ENCODE measurements at places on chromosomes 3 and 15. TPM values are rescaled to one million over a fixed set of nuclear protein-coding genes. Genes with fewer than 3 reads are reported as not detected.
A peak's percentile ranks its signal among the peaks of the same experiment; 100 is the strongest.

DNA sequence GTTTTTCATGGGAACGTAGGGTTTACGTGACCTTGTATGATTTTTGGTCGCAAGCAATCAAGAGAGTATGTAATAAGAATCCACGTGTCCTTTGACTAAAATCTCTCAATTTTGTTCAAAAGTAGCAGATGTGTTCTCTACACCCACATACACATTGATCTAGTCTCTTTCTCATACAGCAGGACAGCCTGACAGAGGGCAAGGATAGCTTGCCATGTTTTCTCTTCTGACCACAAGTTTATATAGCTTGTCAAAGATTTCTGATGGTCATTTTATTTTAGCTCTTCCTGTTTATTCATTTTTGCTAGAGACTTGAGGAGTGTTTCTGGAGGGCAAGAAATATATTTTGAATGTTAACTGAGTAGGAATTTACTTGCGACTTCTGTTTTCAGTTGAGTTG lies 570.2 kb upstream of the ALCAM start:
- no peak for ATAC-seq

GRCh38 chr3:126755866-126756265 lies 51.8 kb downstream of the CHCHD6 start:
- no peak for ATAC-seq

Gene SEMA3G
- total RNA-seq: 2.7 TPM

Gene WNT7A
- 0.16 TPM for total RNA-seq

- ATAC-seq: no peak
Measured at GRCh38 chr3:9110316-9110715, 139.1 kb downstream of the SRGAP3 start.

Gene CTDSPL2
- 22.8 TPM for total RNA-seq

DNA sequence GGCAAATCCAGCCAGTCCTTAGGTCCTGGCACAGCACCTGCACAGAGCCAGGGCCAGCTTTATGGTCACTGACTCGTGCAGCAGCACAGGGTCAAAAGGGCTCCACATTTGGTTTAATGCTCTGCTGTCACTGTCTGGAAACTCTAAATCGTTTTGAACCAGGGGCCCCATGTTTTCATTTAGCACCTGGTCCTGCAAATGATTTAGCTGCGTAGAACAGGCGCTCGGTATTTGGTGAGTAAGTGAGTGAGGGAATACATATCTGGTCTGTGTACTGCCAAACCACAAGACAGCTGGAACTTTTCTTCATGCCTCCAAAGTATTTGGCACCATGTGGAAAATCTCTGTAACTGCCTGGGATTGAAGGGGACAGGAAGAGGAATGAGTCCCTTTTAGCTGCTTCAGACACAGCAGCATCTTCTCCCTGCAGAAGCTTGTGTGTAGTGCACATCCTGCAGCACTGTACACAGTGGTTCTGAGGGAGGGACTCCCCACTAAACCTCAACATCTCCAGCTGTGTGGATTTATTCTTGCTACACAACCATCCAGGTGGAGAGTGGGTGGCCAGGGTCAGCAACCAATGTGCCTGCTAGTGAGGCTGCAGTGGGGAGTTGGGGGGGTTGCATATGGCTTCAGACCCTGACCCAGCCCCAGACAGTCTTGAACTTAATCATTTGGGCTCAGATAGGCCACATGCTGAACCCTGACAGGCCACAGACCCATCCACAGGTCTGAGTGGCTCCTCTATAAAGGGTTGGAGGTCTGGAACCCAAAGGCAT lies 1.1 kb downstream of the SH2D7 start:
- no peak for ATAC-seq

Gene HRH1
- 4.2 TPM for total RNA-seq

Gene TTC21A
- 2.3 TPM for total RNA-seq

DNA sequence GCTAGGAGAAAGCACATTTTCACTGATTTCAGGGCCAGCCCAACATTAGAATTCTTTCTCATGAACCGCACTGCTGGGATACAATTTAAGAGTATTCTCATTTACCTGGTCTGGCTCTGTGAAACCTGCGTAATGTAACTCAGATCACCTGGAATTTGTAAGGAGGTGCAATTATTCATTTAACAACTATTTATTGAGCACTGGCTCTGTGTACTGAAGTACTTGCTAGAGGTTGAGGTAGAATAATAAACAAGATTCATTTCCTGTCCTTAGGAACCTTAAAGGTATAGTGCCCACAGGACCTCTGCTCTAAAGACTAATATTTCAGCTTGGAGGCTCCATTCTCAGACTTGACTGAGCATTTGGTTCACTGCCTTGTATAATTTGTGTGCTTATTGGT lies 242.2 kb upstream of the ZPLD1 start:
- ATAC-seq: no peak

GRCh38 chr3:57079474-57079831 lies 19.0 kb downstream of the SPATA12 start:
- peak; percentile 51 for ATAC-seq

Gene LMAN1L
- not detected for total RNA-seq

DNA sequence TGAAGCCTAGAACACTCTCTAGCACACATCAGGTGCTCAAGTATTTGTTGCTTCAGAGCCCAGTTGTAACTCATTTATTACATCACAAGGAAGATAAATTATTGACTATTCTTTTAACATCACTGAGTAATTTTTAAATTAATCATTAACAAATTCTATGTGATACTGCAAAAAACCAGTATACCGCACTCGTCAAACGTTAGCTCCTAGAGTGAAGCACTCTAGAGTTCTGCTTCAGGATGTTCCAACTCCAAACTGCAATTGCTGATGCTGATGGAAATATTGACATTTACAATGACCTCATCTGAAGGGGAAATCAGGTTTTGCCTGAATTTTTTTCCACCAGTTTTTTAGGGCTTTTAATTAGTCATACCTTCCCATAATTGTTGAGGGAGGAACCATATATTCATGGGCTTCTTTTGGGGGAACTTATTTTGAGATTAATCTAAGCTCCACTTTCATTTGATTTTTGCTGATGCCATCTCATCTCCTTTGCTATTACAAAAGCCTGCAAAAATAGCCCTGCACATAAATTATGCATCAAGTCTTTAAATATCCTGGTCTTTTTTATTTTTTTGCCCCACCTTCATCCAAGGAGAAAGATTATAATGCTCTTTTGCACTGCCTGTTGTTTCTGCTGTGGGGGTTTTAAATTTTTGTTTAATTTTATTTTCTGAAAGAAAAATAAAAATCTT lies 123.0 kb upstream of the STAC start:
- no peak for ATAC-seq

- ATAC-seq: no peak
Measured at GRCh38 chr3:15623535-15624440, 22.2 kb downstream of the BTD start.

- no peak for ATAC-seq
Measured at GRCh38 chr3:35665390-35666055, 26.2 kb downstream of the ARPP21 start.

- ATAC-seq: no peak
Measured at GRCh38 chr3:11134794-11135193, 19.5 kb upstream of the HRH1 start.

Gene CCDC39
- not detected for total RNA-seq

- ATAC-seq: peak; percentile 91
Measured at GRCh38 chr3:189563853-189564563, 67.2 kb upstream of the TP63 start.

Gene ATXN7
- 21.9 TPM for total RNA-seq

- ATAC-seq: peak; percentile 25
Measured at GRCh38 chr15:68148039-68148438, 57.1 kb downstream of the CALML4 start.

- ATAC-seq: no peak
Measured at GRCh38 chr3:15287565-15288330, 44.6 kb downstream of the SH3BP5 start.

Gene EOMES
- total RNA-seq: 0.12 TPM

DNA sequence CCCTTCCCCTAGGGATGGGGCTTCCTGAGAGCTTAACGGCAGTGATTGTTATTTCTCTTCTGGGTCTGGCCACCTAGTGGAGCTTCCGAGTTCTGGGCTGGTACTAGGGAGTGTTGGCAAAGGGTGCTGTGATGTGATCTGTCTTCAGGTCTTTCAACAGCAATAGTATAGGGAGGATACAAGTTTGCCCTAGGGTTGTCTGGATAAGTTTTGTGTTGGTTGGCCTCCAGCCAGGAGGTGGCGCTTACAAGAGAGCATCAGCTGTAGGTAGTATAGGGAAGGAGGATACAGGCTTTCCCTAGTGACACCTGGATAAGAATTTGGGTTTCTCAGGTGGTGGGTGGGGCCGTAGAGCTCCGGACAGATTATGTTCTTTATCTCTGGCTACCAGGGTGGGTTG lies 19.2 kb upstream of the CPOX start:
- peak; percentile 43 for ATAC-seq

DNA sequence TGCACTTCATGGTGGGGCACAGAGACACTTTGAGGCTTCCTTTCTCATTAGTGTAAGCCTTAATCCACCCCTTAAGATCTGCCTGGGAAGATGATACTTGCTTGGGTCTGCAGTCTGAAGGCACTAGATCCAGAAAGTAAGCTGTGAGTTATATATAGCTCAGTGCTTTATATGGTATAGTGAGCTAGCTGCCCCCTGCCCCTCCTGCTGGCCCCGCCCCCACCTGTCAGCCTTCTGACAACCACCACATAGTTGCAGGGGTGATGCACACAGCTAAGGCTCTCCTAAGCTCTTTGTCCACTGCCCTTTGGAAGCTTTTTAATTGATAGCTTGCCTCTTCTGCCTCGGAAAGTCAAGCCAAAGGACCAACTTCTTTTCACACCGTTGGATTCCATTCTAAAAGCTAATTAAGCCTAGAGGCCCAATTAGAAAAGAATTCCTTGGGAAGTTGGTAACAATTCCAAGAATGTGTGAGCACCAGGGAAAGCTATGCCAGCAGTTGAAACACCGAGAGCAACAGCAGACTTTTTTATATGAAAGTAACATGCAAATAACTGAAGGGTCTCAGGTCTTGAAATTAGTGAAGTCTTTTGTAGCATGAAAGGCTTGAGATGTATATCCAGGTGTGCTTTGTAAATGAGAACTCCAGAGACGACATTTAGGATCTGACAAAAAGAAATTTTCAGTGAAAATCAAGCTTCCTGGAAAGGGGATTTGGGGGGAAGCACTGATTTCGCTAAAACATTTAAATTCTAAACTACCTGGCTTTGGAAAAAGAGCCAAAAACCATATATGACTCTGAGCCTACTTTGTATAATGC lies 2.3 kb downstream of the TPM1 start:
- ATAC-seq: no peak

- no peak for ATAC-seq
Measured at GRCh38 chr3:119120480-119120879, 25.5 kb upstream of the TEX55 start.

- no peak for ATAC-seq
Measured at GRCh38 chr3:151501923-151502632, 41.2 kb upstream of the IGSF10 start.

- ATAC-seq: no peak
Measured at GRCh38 chr15:68849497-68849896, 28.8 kb upstream of the ANP32A start.

GRCh38 chr3:170259907-170260306 lies 37.7 kb downstream of the PRKCI start:
- ATAC-seq: no peak

DNA sequence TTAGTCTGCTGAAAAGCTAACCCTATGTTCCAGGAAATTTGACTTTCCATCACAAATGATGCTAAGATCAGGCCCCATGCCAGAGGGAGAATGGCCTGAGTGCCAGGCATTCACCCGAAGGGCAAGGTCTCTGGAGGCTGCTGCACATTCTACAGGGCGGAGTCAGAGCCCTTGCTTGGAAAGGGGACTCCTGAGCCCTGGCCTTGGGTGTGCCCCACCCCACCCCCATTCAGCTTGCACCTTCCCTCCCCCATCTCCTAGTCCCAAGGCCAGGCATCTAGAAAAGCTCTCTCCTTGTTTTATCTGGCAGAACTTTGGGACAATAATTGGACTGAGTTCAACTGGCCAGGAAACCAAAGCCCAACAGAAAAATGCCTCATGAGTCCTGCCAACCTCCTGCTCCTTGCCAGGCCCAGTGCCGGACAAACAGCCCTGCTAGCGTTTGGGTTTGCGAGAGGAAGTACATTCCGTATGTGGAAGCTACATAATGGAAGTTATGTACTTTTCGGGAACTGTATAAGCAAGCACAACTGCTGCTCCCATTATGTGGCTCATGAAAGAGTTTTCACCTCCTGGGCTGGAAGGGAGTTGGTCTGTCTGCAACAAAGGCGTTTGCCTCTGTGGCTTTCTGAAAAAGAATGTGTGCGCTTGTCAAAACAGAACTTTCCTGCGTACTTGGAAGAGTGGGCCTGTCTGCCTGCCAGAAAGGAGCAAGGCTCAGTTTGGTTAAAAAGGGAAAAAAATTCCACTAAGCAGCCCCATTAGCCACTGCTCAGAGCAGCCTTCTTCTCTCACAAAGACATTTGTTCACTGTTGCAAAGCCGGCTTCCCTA lies 321.5 kb upstream of the CTNNB1 start:
- peak; percentile 66 for ATAC-seq

- ATAC-seq: no peak
Measured at GRCh38 chr15:68502398-68502901, 70.5 kb upstream of the ITGA11 start.

DNA sequence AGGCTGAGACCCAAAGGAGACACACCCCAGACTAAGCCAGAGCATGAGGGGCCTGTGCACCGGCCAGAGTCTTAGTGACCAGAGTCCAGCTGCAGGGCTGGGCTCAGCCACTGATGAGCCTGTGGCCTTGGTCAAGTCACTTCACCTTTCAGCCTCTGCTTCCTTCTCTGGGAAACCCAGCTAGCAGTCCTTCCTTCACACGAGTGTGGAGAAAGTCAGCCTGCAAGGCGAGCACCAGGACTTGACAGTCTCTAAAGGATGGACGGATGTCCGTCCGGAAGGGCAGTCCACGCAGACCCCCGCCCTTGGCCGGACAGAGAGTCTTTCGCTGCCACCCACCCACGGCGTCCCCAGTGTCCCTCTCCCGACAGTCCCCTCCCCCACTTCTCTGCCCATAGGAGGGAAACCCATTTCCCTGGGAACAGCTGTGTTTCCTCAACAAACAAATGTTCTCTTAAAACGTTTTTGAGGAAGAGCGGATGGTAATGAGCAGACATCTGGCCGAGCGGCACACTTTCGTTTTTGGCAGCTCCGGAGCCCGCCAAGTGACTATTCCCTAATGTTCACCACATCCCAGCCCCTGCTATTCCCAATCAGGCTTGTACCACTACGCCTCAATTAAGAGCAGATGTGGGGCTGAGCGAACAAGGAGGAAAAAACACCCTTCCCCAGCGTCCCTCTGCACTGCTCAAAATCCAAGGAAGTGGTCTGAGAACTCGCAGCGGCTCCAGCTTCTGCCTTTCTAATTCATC lies 129.1 kb upstream of the SMAD3 start:
- no peak for ATAC-seq

- peak; percentile 75 for ATAC-seq
Measured at GRCh38 chr3:9500108-9501050, 53.2 kb downstream of the LHFPL4 start.

DNA sequence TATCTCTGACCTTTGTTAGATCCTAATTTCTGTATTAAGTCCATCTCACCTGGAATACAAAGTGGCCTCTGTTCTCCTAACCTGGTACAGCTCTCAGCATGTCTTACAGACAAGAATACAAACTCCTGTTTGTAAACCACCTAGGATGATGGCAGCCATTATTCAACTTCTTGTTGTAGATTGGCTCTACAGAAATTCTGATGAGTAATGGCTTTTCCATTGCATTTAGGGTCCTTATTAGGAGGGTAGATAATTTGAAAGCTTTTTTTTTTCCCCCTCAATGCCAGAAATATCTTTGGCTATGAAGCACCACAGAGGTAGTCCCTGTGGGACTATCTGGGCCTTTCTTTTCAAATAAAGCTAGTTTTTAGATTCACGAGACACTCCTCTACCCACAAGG lies 9.8 kb downstream of the NR2E3 start:
- no peak for ATAC-seq
